Activated effector memory CD4-positive, alpha-beta T cell treated with Interleukin-2 at 50 U/mL for 16 hours (primary cell): ENCODE measurements at places on chromosomes 16 and 17.

DNA sequence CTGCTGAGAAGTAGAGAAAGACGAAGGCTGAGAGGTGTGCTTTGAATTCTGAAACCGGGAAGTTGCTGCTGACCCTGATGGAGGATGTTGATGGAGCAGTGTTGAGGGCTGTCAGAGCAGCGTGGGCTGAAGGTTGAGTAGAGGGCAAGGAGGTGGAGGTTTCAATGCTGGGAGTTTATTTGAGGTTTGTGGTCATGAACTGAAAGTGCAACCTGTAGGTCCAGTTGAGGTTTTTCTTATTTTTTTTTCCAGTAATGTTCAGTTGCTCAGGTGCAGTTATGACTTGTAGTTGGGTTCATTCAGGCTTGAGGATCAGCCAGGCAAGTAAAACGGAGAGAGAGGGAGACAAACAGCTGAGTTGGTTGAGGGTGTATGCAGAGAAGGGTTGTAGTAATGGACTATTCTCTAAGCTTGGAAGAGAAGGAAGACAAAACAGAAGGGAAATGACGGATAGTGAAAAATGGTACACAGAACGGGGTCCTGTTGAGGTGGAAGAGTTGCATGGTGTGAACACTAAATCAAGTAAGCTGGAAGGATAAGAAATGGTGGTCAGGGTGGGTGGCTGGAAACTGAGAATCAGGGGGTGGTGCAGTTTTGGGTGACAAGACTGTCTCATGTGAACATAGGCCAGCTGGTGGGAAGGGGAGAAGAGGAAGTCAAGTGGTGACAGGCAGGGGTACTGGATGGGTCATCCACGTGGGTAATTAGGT, 8.7 kb upstream of the UBE2G1 start:
- DNase-seq: no peak

- DNase-seq: peak; percentile 15
Observed at GRCh38 chr17:76791053-76791980, 53.4 kb downstream of the MFSD11 start.

GRCh38 chr17:60090417-60090816, 11.7 kb upstream of the HEATR6 start:
- DNase-seq: no peak

- DNase-seq: no peak
Observed at GRCh38 chr16:87135246-87136030, 181.8 kb downstream of the C16orf95 start.

GRCh38 chr16:77680496-77680895, 41.8 kb upstream of the NUDT7 start:
- DNase-seq: no peak

GRCh38 chr16:66515596-66516508, 34.1 kb downstream of the TK2 start:
- no peak for DNase-seq

DNA sequence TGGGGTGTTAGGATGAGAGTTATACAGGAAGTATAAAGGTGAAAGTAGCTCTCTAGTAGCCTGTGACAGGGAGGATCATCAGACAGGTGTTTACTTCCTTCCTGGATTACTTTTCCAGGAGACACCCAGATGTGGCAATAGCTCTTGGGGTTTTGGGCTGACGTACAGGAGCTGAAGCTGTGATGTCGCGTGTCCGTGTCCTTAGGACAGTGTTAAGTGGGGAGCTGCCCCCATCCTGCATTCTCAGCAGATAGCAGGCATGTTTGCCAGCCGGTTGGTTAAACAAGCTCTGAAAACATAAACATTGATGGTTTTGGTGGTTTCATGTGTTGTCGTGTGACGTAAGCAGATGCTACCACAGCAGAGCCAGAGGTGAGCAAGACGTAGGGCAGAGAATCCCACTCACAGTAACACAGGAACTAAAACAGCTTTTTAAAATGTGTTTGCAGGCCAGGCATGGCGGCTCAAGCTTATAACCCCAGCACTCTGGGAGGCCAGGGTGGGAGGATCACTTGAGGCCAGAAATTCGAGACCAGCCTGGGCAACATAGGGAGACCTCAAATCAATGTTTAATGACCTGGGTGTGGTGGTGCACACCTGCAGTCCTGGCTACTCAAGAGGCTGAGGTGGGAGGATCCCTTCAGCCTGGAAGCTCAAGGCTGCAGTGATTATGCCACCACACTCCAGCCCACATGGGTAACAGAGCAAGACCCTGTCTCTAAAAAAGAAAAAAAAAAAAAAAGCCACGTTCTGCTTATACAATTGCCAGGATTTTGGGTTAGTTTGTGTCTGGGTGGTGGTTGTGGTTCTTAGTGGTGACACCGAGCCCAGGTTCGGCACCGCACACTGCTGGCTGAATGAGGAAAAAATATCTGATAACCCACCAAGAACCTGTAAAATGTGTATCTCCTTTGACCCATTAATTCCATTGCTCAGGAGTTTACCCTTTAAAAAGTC, 18.2 kb upstream of the IL17C start:
- peak; percentile 57 for DNase-seq

DNA sequence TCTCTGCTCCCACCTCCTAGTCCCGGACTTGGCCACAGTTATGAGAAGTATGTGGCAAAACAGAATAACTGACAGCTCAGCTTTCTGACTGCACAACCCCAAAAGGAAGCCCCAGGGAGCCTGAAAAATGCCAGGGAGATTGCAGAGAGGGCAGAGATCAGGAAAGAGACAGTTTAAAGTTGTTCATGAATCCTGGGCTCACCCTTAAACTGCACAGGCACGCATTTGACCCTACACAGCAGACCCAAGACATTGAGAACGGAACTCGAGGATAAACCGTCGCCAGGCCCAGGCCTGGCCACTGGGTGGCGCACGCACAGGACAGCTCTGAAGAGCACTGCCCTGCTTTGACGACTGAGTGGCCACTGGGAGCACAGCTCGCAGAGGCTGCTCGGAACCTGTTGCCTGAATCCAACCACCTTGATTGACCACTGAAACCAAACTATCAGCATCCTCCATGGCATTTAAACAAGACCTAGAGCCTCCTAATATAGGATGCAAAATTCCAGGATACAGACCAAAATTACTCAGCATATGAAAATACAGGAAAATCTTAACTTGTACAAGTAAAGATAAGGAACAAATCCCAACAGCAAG, 114.0 kb downstream of the C16orf95 start:
- DNase-seq: peak; percentile 8

- no peak for DNase-seq
Observed at GRCh38 chr16:23838485-23839142, 2.8 kb downstream of the PRKCB start.

DNA sequence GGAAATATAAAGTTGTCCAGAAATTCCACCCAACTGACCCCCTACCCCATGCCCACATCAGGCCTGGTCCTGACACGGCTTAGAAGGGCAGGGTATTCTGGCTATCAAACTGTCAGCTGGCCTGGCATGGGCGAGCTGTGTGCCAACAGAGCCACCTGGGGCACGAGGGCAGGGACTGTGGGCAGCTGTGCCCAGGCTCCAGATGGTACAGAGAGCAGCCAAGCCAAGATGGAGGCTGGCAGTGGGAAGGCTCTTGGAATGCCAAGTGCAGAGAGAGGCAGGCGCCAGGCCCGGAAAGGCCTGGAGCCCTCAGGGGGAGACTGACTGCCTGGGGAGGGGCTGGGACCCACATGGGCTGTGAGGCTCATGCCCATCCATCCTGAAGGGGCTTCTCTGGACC, 24.3 kb upstream of the PHF12 start:
- DNase-seq: no peak

GRCh38 chr17:61376931-61377838, 22.5 kb upstream of the TBX2 start:
- DNase-seq: no peak

- no peak for DNase-seq
Observed at GRCh38 chr17:29451121-29451742, 61.1 kb downstream of the TAOK1 start.

- no peak for DNase-seq
Observed at GRCh38 chr16:4316108-4316863, 419 bp downstream of the GLIS2 start.

- DNase-seq: no peak
Observed at GRCh38 chr17:39553341-39553945, 54.3 kb downstream of the NEUROD2 start.

- no peak for DNase-seq
Observed at GRCh38 chr17:1143573-1143972, 36.2 kb downstream of the ABR start.

- no peak for DNase-seq
Observed at GRCh38 chr16:69036399-69037091, 68.9 kb upstream of the HAS3 start.

- no peak for DNase-seq
Observed at GRCh38 chr17:81741049-81741593, 29.0 kb downstream of the SLC25A10 start.

DNA sequence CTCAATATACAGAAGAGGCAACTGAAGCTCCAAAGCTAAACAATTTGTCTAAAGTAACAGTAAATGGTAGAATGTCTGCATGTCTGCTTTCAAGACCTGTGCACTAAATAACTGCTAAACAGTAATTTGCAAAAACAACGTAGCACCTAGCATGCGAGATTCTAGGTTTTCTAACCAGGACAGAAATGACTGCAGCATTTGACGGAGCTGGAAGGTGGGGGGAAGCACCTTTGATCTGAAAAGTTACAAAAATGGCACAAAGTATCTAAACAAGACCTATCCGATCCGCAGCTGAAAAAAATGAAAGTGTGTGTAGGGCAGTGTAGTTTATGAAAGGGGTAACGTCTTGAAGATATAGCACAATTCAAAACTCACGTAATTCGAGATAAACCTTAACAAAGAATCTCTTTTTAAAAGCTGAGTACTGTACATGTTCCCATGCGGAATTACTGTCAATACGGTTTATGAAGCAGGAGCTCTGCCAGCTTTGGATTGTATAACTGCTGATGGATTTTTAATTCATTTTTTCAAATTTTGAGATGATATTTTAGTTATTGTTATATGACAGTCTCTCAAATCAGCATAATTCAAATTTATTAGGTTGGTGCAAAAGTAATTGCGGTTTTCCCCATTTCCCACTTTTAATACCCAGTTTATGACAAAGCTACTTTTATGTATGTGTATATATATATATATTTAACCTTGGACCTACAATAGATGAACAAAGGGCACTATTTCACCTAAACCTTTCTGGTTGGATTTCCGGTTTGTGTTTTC, 1.2 kb upstream of the WIPI1 start:
- no peak for DNase-seq

- no peak for DNase-seq
Observed at GRCh38 chr16:30934827-30935557, 11.6 kb downstream of the FBXL19 start.

DNA sequence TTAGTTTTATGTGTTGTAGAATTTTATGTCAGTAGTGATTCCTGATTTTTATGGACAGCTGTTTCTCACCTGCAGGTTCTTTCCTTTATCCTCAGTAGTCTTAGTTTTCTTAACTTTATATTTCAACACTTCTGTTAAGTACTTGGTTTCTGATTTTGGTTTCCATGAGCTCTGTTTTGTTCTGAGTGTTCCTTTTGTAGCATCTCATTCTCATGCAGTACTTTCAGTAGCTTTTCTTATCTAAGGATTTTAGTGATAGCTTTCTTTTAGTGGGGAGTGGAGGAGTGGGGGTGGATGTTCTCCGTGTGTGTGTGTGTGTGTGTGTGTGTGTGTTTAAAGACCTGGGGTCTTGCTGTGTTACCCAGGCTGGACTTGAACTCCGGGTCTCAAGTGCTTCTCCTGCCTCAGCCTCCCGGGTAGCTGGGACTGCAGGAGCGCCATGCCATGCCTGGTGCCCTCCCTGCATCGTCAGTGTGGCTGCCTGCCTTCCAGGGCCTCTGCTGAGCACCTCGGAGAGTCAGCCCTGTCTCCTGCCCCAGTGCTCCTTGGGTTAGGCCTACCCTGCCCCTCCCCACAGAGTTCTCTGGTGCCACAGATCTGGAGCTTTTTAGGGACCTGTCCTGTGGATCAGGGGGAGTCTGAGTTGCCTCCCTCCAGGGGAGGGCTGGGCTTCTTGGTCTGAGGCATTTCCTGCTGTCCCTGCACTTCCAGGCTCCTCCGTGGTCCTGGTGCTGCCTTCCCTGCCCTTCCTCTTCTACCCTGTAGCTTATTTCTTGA, 4.3 kb upstream of the ZNF750 start:
- DNase-seq: no peak

DNA sequence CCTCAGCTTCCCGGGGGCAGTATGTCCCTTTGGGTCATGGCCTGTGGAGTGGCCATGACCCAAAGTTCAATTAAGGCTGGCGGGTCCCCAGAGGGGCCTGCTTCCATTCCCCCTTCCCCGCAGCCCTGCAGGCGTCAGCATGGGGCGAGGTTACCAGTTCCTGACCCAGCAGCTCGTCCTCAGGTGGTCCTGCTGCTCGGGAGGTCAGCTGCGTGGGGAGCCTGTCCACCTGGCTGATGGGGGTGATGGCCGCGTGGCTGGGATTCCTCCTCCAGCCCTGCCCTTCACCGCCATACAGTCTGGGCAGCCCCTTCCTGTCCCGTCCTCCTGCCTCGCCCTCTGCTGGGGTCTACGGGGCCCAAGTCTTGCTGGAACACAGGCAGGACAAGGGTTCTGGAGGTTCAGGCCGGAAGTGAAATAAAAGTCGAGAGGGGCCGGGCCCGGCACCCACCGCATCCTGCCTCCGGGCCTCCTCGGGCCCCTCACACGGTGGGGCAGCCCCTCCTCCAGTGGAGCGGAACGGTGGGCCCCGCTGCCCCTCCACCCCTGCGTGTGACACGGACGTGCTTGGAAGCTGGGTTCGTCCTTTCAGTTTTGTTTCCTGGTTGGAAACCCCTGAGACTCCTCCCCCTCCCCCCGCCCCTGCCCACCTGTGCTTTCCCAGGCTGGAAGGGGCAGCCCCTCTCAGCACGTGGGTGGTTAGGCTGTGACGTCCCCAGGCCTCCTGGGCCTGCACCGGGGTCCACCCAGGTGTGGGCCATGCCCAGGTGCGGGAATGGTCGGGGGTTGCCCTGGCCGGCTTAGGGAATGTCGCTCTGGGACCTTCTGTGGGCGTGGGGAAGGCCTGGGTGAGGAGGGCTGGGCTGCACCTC, 6.8 kb downstream of the UBALD2 start:
- peak; percentile 42 for DNase-seq

DNA sequence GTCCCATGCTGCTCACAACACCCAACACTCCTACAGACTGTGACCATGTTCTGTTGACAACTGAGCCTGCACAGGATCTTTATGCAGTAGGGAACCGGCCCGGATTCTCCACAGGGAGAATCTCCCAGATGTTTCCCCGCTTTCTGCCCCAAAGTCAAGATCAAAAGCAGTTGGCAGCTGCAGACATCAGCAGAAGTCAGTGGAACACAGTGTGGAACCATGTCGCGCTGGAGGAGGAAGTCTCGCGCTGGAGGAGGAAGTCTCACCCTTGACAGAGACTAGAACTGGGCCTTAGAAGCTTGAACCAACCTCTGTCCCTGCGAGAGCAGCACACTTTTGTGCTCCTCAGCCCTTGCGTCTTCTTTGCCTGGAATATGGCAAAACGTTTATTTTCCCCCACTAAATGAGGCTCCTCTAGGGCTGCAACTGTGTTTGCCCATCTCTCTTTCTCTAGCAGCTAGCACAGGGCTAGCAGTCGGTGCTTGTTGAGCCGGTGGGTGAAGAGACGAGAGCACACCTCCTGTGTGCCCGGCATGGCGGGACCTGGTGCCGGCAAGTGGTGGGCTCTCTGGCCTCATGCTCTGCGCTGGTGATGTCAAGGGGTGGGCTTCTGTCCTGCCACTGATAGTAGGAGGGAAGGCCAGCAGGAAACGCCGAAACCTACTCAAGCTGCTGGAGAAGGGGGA, 2.1 kb upstream of the MRC2 start:
- DNase-seq: no peak
